Activated T-helper 9 cell treated with anti-CD3 and anti-CD28 coated beads, Interleukin-2, amount 50 U/mL, for 16 hours (primary cell): ENCODE measurements at places on chromosomes 3 and 15.

DNA sequence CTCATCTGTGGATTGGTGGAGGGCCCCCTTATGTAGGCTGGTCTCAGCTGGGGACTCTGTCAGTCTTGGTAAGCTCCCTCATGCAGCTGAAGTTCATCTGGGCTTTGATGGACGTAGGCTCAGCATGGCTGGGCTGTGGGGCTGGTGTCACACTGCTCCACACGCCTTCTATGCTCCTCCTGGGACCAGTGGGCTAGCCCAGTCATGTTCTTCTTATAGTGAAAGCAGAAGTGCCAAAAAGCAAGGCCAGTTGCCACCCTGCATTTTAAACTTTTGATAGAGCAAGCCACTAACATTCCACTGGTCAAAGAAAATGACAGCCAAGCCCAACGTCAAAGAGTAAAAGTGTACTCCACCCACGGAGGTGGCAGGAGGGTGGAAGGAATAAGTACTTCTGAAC lies 165.5 kb downstream of the MEX3B start:
- no peak for DNase-seq

GRCh38 chr3:108554913-108555571 lies 34.2 kb downstream of the CIP2A start:
- no peak for DNase-seq

GRCh38 chr15:65747265-65747664 lies 44.8 kb downstream of the DENND4A start:
- DNase-seq: no peak

DNA sequence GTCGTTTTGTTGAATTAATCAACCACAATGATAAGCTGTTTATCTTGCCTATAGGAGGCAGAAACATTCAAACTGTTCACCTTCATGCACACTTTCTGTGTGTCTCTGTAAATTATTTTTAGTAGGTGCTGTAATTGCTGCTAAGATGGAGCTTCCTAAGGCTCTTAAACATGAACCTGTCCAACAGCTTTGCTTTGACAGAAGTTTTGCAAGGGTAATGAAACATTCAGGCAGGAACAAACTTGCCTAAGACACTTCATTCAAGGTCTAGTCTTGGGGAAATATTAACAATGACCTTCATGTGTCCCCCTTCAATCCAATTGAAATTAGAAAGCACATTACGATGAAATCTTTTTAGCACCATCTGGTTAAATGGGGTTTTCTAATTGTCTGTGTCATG lies 156.1 kb downstream of the DIPK2A start:
- no peak for DNase-seq

DNA sequence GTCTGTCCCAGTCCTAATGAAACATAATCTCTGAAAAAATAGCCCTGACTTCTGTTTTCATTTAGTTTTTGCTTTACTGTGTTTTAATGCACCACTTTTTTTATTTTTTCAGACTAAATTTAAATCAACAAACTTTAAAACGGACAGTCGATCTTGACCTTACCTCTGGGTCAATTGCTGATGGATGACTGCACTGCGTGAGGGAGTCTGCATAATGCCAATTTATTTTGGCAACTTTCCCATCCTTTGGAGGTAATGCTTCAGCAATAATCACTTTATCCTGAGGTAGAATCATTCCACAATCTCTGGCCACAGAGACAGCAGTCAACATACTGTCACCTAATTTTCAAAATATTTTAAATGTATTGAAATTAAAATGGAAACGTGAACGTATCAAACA lies 32.5 kb upstream of the GP5 start:
- DNase-seq: no peak

DNA sequence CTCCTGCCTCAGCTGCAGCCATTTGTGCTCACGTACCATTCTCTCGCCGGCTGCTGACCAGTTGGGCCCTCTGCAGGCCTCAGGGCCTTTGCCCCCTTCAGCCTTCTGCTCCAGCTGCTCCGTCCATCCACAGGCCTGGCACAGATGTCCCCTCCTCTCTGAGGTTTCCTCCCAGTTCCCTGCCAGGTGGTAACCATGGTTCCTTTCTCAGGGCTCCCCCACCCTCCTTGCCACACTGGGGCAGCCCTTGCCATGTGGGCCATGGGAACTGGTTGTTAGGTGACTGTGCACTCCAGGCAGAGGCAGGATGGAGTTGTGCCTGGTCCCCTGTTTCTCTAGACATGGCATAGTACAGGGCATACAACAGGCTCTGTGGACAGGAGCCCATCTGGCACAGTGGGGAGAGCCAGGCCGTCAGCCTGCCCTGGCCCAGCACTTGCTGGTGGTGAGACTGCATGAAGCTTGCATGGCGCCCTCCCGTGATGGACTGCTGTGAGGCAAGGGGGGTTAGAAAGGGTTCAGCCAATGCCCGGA lies 148.9 kb downstream of the DNAJB8 start:
- DNase-seq: no peak

DNA sequence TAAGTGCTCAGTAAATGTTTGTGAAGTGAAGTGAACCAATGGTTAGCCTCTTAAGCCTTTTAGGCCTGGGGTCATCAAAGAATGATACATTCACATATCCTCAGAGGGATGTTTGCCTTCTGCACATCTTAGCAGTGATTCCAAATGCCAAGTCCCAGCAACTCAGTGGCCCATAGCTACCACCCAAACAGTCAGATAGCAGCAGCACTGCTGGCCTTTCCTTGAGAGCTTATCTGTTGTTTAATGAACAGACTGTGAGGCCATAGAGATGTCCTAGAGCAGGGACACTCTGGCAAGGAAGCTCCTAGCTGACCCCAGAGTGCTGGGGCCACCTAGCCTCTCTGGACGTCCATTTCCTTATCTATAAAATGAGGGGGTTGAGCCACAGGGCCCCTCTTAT lies 86.8 kb downstream of the CYP19A1 start:
- DNase-seq: no peak

DNA sequence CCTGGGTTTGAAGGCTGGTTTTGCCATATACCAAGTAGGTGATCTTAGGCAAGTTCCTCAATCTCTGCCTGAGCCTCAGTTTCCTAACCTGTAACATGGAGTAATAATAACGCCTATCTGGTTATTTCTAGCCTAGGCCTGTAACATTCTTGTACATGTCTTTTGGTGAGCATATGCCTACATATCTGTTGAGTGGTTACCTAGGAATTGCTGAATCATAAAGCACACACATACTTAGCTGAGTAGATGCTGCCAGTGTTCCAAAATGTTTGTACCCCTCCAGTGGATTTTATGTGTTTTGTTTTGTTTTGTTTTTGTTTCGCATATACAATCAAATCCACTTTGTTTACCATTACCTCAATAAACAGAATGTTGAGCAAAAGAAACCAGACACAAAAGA lies 17.4 kb upstream of the MFGE8 start:
- DNase-seq: no peak

DNA sequence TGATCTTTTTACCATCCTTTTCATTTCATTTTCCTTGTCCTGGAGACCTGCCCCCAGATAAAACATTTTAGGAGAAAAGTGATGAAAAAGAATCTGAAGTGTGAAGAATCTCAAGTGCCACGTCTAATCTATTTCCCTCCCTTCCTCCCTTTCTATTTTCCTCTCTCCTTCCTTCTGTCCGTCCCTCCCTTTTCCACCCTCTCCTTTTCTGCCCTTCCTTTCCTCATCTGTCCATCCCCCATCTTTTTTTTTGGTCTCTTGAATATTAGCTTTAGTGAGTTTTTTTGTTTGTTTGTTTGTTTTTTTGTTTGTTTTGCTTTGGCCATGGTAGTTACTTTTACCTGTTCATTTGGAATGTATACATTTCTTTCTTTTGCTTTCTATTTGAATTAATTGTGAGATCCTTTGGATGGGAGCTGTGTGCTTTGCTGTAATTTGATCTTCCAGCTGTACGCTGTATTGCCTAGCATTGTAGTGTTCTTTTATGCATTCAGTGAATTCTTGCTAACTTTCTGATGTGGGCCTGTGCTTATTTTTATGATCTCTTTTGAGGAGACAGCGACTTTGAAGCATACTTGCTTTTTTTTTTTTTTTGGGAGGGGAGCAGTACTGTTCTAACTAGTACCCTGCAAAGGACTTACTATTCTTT lies 19.2 kb downstream of the CDIN1 start:
- no peak for DNase-seq

GRCh38 chr3:56997675-56998074 lies 62.8 kb upstream of the SPATA12 start:
- DNase-seq: no peak

GRCh38 chr15:38035701-38036100 lies 101.3 kb downstream of the TMCO5A start:
- DNase-seq: no peak

DNA sequence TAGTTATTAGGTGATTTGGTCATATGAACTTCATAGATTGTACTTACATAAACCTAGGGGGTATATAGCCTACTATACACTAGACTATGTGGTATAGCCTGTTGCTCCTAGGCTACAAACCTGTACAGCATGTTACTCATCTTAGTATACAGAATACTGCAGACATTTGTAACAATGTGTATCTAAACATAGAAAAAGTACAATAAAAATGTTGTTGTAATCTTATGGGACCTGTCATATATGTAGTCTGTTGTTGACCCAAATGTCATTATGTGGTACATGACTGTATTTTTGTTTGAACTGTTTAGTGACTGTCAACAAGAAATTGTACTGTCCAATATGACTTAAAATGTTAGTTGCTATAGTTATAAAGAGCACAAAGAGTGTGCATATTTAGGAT lies 69.8 kb downstream of the TCF12 start:
- DNase-seq: no peak

DNA sequence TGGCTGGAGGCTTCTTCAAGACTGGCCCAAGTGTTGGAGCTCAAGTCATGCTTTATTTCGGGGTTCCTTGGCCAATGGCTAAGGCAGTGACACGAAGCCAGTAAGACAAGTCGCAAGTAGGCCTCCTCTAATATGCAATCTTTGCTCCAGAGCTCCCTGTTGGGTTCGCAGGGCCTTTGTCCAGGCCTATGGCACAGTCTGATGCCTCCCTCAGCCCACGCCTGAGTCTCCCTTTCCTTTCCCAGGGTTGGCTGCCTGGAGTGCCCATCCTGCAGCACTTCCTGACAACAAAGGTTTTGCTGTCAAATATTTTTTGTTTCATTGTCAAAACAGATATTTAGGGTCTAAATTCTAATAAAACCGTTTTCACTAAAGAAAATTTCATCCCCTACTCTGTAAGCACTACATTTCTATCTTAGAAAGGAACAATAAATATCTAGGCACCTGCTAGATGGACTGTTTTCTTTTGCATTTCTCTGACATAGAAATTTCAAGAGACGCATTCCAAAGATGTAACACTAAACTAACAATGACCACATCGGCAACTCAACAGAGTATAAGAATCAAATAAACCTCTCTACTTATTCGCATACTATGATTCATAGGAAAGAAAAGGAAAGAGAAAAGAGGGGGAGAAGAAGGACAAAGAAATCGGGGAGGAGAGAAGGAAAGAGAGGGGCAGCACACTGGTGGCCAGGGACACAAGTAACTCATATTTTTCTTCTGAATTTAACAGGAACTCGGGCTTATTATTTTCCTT lies 393.1 kb upstream of the ATP11B start:
- no peak for DNase-seq

- DNase-seq: no peak
Measured at GRCh38 chr3:14507305-14507741, 32.8 kb downstream of the GRIP2 start.

DNA sequence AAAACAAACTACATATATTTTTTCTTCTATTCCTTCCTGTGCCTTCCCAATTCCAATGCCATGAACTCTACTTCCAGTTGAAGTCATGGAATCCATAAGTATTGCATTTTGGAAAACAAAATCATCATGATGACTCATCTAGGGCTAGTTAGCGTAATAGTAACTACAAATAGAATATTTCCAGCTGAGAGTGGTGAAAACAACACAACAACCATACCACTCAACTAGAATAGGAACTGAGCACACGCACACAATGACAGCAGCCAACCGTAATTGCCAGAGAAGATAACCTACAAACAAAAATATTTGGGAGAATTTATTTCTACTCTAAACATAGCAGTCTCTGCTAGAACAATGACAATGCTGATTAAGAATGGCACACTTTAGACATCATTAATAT lies 225.9 kb downstream of the FGF12 start:
- no peak for DNase-seq

DNA sequence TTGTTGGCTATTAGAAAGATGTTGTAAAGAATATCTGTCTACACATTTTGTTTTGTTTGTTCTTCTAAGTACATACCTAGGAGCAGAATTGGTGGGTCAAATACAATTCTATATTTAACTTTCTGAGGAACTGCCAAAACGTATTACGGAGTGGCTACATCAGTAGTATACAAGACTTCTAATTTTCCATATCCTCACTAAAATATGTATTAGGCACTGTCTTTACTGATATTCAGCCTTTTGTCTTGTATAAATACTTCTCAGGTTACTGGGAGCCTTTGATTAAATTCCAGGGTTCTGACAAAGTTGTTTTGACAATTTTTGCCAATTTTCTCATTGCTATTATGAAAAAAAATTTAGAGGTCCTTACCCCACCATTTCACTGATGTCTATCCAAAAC lies 146.7 kb downstream of the NR2E3 start:
- DNase-seq: no peak

DNA sequence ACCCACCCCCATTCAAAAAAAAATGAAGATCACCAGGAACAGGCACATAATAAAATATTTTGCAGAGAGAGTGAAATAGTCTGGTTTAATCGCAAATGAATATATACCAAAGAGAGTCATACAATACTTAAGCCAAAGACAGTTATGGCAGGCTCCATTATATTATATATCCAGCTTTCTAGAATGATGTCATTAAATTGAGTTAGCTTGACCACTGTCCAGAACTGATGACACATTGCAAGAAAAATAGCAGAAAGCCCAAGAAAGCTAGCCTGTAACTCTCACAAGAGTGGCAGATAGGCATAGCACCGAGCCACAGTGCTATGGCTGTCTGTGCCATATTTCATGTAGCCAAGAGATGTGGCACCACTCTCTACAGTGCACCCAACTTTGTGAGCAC lies 231.9 kb upstream of the SEMA6D start:
- no peak for DNase-seq

- DNase-seq: no peak
Measured at GRCh38 chr3:131361464-131362421, 19.8 kb upstream of the NUDT16 start.

DNA sequence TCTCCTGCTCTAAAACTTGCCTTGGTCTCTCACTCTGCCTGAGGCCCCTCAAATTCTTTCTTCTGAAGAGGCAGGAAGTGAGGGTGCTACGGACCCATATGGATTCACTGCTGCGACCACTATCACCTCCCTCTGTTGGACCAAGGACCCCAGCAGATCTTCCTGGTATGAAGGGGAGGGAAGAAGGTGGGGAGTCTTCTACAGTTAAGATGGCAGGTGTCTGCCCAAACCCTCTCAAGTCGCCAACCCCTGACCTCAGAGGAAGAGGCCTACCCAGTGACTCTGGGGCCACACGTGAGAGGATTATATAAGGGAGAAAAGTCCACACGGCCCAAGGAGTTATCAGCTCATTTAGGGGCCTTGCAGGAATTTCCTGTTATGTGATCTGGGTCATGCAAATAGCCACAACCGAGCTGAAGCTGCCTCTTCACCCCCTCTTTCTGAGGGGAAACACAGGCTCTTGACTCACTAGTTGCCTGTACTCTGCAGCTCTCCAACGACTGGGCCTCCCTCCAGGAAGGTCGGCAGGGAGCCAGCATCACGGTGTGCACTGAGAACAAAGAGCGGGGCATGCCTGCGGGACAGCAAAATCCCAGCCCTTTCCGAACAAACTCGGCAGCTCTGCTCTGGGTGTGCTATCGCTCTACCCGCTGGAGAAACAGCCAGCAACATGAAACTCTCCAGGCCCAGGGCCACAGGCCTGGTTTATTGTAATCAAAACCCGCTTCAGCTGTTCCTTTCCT lies 116.0 kb downstream of the XXYLT1 start:
- no peak for DNase-seq
